HFFc6 (cell line): ENCODE measurements at places on chromosomes 12 and 14. TPM values are rescaled to one million over a fixed set of nuclear protein-coding genes. Genes with fewer than 3 reads are reported as not detected.

GRCh38 chr12:53809005-53809404 lies 57.2 kb upstream of the CISTR start:
- DNase-seq: no peak

DNA sequence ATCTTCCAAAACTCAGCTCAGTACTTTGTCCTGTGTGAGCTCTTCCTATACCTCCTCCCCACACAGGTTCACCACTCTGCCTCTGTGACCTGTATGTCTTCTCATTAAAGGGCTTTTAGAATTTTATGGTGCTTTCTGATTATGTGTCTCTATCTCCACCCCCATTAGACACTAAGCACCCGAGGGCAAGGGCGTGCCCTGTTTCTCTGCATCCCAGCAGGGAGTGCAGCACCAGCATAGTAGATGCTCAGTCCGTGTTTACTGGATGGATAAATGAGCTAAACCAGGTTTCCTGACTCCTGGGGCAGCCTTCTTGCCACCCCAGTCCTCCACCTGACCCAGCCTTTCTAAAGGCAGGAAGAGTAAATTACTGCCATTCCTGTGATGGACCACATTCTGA lies 333.8 kb downstream of the CACNA1C start:
- DNase-seq: no peak

DNA sequence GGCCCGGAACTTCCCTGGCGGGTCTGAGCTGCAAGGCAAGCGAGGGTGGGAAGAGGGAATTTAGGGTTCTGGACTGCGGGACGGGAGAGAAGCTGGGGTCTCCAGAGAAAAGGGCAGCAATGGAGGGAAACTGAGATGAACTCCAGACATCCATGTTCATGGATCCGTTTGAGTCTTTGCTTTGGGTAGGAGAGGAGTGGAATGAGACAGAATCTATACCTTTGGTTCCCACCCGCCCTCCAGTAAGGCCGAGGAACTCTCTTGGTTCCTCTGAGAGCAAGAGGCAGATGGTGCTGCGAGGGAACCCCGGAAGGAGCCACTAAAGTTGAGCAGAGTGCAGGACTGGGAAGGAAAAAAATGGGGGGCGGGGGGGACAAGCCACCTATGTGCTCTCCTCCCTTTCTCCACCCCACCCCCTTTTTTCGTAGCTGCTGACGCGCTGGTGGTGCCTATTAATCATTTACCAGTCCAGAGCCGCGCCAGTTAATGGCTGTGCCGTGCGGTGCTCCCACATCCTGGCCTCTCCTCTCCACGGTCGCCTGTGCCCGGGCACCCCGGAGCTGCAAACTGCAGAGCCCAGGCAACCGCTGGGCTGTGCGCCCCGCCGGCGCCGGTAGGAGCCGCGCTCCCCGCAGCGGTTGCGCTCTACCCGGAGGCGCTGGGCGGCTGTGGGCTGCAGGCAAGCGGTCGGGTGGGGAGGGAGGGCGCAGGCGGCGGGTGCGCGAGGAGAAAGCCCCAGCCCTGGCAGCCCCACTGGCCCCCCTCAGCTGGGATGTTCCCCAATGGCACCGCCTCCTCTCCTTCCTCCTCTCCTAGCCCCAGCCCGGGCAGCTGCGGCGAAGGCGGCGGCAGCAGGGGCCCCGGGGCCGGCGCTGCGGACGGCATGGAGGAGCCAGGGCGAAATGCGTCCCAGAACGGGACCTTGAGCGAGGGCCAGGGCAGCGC lies 1.2 kb downstream of the SSTR1 start:
- peak; percentile 92 for DNase-seq

The RPGRIP1 gene
- not detected in 3 replicates for total RNA-seq

The LRRC10 gene
- total RNA-seq: not detected in 3 replicates

The CNOT2 gene
- total RNA-seq: 41.6 to 45.0 TPM (median 42.4 TPM) in 3 replicates

The KRT71 gene
- not detected in 3 replicates for total RNA-seq

The PLCZ1 gene
- total RNA-seq: not detected in 3 replicates

DNA sequence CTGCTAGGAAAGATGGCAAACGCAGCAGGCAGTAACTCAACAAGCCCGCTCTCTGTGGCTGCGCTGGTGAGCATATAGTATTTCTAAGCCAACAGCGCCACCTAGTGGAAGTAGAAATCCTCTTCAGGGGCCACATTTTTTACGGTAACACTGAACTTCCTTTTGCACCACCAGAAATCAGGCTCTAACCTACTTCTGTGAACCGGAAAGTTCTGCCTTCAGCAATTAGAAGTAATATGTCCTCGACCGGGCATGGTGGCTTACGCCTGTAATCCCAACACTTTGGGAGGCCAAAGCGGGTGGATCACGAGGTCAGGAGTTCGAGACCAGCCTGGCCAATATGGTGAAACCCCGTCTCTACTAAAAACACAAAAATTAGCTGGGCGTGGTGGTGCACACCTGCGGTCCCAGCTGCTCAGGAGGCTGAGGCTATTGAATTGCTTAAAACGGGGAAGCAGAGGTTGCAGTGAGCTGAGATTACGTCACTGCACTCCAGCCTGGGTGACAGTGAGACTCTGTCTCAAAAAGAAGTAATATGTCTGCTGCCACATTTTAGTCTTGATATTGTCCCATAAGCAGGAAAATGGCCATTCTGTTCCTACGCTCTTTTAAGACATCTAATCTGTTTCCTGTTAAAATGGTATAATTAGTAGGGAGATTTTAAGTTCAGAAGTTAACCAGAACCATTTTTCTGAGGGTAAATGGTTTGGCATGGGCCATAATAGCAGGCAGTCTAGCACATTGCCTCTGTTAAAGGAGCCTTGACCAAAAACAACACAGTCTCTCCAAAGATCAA lies 26.8 kb downstream of the APOBEC1 start:
- peak; percentile 74 for DNase-seq

The LHX5 gene
- not detected in 2 replicates for total RNA-seq

GRCh38 chr12:107458163-107458562 lies 227.4 kb upstream of the PWP1 start:
- DNase-seq: no peak

DNA sequence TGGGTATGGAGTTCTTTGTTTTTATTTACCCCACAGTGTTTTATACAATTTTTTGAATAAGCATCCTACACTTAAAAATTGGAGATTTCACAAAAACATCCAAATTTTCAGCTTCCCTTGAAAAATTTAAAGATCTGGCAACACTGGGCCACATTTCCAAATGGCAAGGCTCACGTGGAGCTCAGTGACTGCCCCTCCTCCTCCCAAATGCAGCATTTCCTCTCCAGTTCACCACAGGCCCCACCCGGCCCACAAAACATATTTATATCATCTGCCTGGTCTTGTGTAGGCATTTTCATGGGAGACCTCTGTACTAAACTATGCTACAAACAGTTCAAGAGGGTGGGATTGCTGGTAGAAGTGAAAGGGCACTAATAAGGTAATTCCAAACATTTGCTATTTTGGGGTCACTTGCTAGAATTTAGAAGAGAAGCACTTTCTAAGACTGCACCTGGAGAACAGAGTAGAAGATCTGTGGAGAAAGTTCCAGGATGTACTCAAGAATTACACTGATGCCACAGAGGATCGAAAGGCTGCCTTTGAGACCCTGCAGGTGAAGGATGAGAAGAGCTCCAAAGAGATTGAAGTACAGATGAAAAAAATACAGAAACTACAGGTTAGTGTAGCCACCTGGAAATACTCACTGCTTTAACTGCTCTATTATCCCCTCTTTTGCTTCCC lies 7.3 kb downstream of the FKBP11 start:
- no peak for DNase-seq

- no peak for DNase-seq
Observed at GRCh38 chr14:75401361-75401760, 26.5 kb upstream of the JDP2 start.

DNA sequence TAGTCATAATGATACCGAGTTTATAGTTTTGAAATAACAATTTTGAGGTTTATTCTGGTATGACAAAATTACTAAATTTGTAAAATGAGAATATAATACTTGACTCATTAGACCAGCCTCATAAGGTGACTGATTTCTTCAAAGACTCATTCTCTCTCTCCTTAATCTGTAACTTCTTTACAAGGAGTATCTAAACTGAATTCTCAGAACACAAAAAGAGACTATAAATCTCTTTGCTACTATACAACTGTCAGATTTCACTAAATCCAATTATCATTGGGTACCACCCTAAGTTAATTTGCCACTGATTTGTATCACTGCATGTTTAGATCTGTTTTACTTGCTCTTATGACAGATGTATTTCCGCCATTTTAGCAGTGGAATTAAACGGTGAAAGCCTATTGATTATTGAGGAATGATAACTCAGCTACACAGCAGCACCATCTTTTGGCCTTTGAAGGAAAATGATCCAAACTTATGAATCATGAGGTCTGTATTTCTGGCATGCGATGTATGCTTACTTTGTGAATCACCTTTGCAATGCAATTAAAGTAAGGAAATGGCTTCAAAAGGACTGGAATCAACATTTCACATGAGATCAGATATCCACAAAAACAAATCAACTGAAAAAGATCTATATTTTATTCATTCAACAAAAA lies 161.2 kb downstream of the RERGL start:
- DNase-seq: peak; percentile 64

DNA sequence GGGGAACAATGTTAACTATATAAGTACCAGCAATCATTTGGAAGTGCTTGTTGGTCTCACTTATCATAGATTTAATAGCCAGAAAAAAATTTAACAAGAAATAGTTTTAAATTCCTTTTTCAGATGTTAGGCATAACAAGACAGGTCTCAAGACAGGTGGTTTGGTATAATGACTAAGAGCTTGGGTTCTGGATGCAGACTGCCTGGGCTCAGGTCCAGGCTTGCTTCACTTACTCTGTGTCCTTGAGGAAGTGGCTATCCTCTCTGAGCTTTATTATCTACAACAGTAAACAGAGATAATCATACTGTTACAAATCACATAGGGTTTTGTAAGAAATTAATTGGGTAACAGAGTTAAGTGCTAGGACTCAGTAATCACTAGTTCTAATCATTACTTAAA lies 338.0 kb upstream of the FLRT2 start:
- DNase-seq: no peak

GRCh38 chr12:98807187-98807586 lies 162.1 kb downstream of the APAF1 start:
- DNase-seq: no peak

DNA sequence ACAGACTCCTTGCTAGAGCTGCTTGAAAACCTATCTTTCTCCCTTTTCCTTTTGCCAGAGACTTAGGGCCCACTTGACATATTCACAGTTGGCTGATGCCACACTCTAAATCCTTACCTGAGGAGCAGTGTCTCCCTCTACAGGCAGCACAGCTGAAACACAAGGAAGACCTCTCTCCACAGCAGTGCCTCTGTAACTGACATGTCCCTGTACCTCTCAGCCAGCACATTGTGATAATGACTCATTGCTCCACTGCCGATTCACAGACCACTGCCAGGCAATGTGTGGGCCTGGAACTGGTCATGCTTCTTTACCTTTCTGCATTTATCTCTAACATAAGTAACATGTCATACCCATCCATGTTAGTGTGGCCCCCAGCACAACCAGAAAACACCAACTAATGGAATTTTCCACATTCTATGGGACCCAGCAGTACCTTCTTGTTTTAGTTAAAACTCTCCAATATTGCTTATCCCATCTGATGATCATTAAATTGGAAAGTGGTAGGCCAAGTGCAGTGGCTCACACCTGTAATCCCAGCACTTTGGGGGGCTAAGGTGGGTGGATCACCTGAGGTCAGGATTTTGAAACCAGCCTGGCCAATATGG lies 56.5 kb downstream of the GTF2A1 start:
- DNase-seq: peak; percentile 85

DNA sequence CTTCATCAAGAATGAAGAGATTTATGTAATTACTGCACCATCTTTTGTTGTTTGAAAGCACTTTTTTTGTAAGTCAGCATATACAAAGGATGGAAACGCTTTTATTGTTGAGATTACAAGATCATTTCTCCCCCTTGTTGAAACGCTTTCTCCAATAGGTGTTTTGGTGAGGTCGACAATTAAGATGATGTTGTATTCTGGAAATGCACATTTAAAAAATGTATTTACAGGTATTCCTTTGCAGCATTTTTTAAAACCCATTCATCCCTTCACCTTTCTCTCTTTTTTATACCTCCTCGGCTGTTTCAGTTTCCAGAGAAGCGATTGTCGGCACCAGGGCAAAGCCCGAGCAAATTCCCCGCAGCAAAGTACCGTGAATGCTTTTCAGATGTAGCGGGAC lies 499.9 kb downstream of the VRK1 start:
- DNase-seq: no peak

GRCh38 chr14:99260587-99261551 lies 11.1 kb downstream of the BCL11B start:
- no peak for DNase-seq

The TMEM179 gene
- not detected in 3 replicates for total RNA-seq

The AQP5 gene
- not detected in 3 replicates for total RNA-seq

The TEAD4 gene
- total RNA-seq: 22.3 to 27.6 TPM (median 22.3 TPM) in 3 replicates

DNA sequence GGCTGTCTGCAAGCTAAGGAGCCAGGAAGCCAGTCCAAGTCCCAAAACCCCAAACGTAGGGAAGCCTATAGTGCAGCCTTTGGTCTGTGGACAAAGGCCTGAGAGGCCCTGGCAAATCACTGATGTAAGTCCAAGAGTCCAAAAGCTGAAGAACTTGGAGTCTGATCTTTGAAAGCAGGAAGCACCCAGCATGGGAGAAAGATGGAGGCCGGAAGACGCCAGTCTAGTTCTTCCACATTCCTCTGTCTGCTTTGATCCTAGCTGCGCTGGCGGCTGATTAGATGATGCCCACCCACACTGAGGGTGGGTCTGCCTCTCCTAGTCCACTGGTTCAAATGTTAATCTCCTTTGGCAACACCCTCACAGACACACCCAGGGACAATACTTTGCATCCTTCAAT lies 58.5 kb downstream of the CAPS2 start:
- DNase-seq: no peak
